Kidney glomerular epithelial cell (primary cell): ENCODE measurements at places on chromosomes 6 and 20.

DNA sequence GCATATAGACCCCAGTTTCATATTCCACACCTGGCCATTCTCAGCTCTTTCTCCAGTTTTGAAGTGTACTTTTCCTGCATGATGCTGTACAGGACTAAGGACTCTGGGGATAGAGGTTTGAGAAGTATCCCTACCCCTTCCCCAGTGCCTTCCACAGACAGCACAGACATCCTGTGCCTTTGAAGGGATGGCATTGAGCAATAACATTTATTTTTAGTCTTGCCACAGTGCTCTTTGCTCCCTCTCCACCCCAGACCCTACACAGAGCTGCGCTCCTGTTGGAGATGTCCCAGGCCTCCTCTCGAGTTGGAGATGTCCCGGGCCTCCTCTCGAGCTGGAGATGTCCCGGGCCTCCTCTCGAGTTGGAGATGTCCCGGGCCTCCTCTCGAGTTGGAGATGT is 275.8 kb downstream of the FARS2 start:
- DNase-seq, result no peak

- DNase-seq, result no peak
Observed at GRCh38 chr6:16412171-16412570, 173.8 kb downstream of the GMPR start.

DNA sequence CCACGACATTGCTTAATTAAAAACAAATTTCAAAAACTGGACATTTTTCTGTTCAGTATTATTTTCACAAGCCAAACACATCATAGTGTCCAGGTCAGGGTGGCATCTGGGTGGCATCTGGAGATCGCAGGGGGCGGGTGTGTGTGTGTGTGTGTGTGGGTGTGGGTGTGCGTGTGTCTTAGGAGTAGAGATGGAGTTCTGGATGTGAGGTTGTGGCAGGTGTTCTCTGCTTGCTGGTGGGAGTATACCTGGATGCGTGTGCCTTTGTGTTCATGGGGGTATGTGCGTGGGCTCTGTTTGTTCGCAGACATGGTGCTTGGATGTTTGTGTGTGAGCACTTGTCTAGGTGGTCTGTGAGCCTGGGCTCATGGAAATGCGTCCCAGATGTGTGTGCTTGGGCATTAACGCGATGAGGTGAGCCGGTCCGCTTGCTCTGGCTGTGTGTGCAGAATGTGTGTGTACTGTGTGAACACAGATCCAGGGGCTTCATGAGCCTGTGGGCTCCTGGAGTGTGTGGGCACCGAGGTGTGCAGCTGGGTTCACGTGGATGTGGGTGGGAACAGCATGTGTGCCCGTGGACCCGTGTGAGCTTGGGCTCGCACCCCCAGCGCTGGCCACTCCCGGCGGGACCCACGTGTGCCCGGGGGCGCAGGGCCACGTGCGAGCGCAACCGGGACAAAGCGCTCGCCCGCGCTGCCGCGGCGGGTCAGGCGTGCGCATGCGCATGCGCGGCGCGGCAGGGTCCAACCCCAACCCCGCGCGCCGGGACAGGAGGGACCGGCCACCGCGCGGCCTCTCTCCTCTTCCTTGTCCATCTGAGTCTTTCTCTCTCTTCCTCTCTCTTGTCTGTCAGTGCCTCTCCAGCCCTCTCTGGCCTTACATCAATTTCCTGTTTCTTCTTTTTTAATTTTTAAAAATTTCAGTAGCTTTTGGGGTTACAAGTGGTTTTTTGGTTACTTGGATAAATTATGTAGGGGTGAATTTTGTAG is 60.4 kb downstream of the SRC start:
- peak; percentile 9 for DNase-seq

DNA sequence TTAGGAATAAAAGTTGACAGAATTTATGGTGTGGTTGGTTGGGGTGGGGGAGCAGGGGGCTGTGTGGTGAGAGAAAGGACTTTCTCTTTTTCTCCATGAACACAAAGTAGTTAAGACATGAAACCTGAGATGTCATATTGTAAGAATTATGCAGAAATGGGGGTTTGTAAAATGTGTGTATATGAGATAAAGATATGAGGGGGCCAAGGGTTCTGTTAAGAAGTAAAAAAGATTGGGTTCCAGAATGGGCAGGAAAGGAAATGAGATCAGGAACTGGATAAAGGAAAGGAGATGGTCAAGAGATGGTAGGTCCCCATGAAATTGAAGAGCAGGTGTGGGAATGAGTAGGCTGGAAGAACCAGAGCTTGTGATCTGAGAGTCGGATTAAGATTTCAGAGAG is 9.7 kb downstream of the RNF146 start:
- DNase-seq, result no peak

- no peak for DNase-seq
Observed at GRCh38 chr6:13474360-13474759, 13.0 kb downstream of the GFOD1 start.

- DNase-seq, result no peak
Observed at GRCh38 chr6:157443066-157443800, 62.2 kb downstream of the ZDHHC14 start.

DNA sequence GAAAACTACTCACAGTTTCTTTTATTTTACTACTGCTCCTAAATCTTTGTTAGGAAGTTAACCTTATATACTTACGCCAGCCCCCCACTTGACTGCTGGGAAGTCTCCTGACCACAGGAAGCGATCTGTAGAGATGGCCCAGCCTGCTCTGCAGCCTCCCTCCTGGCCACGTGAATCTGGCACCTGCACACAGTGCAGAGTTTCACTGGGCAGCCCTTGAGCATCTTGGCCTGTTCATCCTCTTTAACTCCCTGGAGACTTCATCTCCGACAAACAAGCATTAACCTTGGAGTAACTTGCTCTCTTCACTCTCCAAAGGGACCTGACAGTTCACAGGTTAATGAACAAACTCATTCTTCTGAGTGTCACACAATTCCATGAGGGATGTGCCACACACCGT is 294.1 kb downstream of the BTBD9 start:
- DNase-seq, result no peak
